ENCODE measurements at places on chromosomes 6 and 20.

DNA sequence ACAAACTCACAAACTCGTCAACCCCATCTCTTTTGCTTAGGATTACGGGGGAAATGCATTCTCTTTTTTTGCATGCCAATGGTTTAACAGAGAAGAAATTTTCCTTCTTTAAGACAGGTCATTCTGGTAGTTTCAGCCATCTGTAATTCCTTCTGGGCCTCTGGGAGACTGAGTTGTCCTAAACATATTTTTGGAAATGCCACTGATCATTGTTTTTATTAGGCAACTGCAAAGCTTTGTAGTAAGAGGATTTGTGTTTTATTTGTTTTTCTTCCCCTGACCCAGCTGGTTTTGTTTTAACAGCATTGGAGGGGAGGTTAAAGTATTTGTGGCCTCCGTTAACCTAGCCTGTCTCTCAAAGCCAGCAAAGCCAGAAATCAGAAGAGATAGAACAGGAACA is 73.1 kb upstream of the ISM1 start:
- DNase-seq = no peak

- no peak for DNase-seq
These were observed 36.4 kb upstream of the UTRN start for GRCh38 chr6:144248476-144249301.

DNA sequence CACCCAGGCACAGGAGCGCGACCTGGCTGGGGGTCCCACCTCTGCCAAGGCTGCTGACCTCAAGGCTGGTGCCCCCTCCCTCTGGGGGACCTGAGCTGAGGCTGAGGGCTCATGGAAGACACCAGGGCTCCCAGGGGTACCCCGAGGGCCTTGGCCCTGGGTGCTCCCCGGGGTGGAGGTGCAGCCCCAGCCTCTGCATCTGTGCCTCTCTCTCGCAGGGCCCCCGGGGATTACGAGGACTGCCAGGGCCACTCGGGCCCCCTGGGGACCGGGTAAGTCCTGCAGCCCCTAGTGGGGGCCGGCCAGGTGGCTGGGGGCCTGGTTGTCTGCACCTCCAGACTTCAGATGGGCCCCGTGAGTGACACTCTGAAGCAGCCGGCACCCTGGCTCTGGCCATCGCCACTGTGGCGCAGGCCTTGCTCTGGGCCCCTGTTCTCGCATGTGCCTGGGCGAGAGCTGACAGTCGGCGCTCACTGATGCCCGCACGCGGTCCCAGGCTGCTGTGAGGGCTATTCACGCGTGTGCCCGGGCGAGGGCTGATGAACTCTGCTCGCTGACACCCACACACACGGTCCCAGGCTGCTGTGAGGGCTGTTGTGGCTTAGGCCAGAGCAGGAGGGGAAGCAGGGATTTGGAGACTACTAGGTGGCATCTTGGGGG is 9.3 kb downstream of the COL9A3 start:
- no peak for DNase-seq

DNA sequence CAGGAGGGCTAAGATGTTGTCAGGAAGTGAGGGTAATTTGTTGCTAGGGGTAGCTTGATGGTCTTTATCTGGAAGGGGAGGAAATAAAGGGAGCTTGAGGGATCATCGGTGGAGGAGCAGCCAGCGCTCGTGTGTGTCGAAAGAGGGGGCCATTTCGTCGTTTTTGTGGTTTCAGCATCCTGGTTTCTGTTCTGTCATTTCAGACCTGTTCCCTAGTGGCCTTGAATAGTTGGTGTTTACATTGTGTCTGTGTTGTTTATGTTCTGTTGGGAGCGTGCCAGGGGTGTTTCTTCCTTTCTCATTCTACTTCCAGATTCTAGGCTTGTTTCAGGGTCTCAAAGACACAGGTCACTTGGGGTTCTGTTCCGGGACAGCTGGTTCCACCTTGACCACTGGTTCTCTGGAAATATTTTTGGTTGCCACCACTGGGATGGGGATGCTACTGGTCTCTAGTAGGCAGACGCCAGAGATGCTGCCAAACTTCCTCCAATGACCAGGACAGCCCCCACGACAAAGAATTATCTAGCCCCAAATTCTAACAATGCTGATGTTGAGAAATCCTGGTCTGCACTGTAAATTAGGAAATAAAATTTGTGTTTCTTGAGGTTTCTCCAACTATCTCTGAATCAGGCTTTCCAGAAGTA is 113.9 kb upstream of the NAA20 start:
- no peak for DNase-seq

DNA sequence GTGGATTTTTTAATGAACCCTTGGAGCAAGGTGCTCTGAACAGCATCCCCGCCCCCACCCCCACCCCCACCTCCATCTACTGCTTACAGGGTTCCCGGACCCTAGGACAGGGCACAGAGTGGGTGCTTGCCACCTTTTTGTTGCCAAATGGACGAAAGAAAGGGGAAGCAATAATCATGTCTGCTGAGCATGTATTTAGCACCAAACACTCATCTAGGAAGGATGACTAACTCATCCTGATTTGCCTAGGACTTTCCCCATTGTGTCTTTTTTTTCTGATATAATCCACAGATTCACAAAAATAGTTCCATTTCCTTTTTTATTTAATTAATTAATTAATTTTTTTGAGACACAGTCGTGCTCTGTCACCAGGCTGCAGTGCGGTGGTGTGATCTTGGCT is 1.2 kb upstream of the PLTP start:
- no peak for DNase-seq

DNA sequence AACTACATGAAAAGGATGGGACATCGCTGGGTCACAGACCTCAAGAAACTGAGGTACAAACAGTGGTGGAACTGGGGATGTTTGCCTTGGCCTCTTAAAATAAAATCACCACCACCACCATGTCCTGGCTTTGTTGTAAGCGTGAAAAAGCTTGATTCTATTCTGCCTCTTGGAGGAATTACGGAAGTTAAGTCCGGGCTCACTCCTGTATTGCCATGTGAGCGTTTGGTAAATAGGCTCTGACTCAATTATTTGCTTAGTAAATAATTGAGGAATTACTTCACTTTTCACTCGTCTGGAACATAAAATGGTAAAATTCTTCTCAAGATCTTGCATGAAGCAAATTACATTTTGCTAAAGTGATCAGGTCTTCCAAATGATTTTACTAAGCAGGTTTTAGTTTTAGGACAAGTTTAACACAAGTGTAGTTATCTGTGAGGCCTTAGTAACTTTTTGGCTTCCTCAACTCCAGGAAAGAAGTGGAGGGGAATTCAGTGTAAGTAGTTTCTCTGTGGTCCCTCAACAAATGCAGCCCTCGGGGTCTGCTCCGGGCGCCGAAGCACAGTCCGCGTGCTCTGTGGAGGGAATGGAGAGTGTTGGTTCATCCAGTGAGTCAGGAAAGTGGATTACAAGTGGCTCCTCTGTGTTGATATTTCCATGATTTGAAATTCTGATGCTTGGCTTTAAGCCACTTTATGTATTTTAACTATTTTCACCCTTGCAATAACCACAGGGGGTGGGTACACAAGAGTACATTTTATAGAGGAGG is 23.8 kb downstream of the IYD start:
- no peak for DNase-seq

DNA sequence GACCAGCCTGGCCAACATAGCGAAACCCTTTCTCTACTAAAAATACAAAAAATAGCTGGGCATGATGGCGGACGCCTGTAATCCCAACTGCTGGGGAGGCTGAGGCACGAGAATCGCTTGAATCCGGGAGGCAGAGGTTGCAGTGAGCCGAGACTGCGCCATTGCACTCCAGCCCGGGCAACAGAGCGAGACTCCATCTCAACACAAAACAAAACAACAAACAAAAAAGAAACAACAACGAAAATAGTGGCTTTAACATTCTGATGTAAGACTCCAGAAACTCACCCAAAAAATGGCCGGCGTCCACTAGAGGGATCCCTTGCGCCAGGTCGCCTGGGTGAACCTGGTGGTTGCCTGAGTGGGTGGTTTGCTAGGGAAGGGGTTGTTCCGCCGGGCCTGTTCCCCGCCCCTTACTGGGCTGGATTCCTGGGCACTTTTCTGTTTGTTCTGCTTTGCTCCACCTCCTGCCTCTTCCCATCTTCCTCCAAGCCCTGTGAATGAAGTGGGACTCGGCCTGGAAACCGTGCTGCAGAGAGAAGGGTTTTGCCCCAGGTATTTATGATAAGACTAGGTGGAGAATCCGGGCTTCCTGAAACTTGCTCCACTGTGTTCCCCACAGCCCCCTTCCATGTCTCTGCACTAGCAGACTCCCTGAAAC is 1.5 kb downstream of the PABPC1L start:
- peak; percentile 67 for DNase-seq

DNA sequence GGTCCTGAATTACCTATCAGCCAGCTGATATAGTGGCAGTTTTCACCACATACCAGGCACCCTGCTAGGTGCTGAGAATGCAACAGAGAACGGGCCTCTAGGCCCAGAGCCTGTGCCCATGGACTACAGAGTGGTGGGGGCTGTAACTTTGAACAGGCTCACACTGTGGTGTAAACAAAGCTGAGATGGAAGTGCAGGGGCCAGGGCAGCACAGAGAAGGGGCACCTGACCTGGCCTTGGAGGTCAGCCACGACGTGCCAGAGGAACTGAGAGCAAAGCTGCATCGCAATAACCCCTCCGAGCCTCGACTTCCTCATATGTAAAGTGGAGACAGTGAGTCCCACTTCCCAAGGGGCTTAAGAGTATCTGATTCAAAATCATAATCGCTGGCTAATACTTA is 105.8 kb downstream of the MAFB start:
- DNase-seq = no peak

GRCh38 chr6:91691449-91691848 is 1104.6 kb upstream of the MAP3K7 start:
- no peak for DNase-seq

DNA sequence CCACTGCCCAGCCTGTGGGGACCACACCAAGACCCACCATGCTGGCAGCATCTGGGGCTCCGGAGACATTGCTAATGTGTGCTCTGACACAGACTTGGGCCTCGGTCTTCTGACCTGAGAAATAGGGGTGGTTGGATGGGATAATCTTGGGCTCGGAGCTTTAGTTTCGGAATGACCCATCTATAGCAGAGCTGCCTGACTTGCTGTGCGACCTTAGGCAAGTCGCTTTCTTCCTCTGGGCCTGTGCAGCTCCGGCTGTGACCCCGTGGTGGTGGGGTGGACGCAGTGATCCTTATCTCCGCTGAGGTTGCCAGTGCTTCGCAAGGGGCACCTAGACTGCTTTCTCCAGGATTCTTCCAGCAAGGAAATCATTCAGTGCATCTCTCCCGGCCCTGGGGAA is 43.7 kb downstream of the CEBPB start:
- DNase-seq = no peak

Measured in activated CD4-positive, alpha-beta T cell treated with anti-CD3 and anti-CD28 coated beads, Interleukin-2, amount 50 U/mL, for 48 hours (primary cell).